ENCODE measurements at places on chromosomes 5 and 9. TPM values are rescaled to one million over a fixed set of nuclear protein-coding genes. Genes with fewer than 3 reads are reported as not detected.

Gene HBEGF
- 1.8 TPM for total RNA-seq

Gene POU5F2
- 0.51 TPM for total RNA-seq

DNA sequence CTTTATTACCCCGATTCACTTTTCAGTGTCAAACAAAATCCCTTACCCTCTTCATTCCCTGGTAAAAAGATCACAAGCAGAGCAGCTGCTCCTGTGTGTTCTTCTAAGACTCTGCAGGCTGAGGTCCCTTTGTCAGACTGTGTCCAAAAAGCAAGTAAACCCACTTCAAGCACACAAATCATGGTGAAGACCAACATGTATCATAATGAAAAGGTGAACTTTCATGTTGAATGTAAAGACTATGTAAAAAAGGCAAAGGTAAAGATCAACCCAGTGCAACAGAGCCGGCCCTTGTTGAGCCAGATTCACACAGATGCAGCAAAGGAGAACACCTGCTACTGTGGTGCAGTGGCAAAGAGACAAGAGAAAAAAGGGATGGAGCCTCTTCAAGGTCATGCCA is 34.5 kb downstream of the CREBRF start:
- no peak overlapping the region for H3K27ac ChIP-seq
- no peak for DNase-seq
- no peaks in the 10 kb centered on the region for H3K36me3 ChIP-seq
- H3K4me1 ChIP-seq = peaks cover 2% of the 10 kb centered on the region
- no peak overlapping the region for H3K4me3 ChIP-seq
- no peaks in the 10 kb centered on the region for H3K27me3 ChIP-seq

DNA sequence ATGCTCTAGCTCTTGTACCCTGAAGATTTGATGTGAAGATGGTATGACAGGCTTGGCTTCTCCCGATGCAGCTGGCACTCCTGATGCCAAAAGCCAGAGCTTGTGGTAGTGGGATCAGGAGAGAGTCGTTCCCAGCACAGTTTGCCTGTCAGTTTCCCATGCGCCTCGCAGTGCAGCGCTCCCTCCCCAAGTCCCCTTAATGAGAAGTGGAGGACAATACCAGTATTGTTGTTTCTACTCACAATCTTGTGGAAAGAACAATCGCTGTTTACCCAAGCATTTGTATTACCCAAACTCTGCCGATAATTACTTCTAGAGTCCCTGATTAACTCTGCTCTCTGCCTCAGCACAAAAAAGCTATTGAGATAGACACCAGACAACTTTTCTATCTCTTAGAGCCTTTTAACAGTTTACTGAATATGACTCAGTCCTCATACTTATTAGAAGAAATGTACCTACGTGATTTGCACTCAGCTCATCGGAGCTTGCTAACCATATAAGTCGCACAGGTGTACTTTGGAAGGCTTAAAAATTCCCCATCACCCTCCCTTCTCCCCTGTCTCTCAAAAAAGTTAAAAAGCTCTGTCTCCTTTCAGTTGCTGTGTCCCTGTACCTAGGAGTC is 283.2 kb upstream of the TMEM161B start:
- no peaks in the 10 kb centered on the region for H3K36me3 ChIP-seq
- H3K27ac ChIP-seq = no peak overlapping the region
- H3K27me3 ChIP-seq = no peaks in the 10 kb centered on the region
- no peak overlapping the region for H3K4me3 ChIP-seq
- H3K4me1 ChIP-seq = no peaks in the 10 kb centered on the region

DNA sequence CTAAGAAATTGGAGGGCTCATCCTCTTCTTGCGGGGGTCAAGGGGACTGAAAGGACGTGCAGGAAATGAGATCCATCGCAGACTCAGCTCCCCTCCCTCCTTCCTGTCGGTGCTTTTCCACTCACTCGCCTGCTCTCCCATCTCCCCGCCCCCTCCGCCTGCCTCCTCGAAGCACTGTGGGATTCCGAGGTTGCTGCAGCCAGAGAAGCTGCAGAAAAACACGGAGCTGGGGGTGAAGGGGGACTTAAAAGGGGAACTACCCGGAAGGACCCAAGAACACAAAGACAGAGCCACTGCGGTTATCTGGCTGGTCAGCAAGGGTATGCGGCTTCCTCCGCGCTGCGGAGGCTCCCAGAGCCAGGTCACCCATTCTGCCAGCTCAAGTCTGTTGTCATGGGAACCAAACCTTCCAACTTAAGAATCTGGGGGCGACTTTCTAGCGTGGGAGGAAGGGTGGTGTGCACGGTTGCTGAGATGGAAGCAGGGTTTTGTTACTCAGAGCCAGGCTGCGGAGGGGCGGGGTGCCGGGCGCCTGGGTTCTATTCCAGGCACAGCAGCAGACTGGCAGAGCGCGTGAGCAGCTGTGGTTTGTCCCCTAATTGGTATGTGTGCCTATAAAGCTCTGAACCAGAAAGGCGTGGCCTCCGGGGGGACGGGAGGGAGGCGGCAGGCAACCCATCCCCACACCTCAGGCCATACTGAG is 24.9 kb downstream of the PCDHGC5 start:
- peak; percentile 79 for DNase-seq
- no peaks in the 10 kb centered on the region for H3K27me3 ChIP-seq
- H3K27ac ChIP-seq = peak overlapping the region; percentile 90
- H3K4me1 ChIP-seq = peaks cover 63% of the 10 kb centered on the region
- peaks cover 19% of the 10 kb centered on the region for H3K36me3 ChIP-seq
- peak overlapping the region; percentile 18 for H3K4me3 ChIP-seq

DNA sequence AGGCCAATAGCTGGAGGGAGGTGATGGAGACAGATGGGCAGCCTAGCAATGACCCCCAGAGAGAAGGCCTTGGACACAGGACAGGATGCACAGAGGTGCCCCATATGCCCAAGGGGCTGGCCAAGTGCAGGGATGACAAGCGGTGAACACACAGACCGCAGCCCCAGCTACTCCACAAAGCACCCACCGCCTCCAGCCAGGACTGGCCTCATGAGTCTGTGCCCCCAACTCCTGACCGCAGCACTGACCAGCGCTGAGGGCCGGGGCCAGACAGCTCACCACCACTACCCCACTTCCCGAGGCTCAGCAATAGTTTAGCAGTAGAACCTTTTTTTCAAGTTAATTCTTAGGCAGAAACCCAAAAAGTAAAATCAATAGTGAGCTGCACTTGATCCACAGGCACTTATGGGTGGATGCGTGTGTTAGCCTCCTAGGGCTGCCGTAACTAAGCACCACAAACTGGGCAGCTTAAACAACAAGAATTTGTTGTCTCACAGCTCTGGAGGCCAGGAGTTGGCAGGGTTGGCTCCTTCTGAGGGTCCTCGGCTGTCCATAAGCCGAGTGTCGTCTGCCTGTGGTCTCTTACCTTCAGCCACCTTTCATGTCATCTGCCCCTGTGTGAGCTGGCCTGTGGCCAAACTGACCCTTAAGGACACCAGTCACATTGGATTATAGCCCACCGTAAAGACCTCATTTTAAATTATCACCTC is 14.1 kb downstream of the ROR2 start:
- no peak for DNase-seq
- no peaks in the 10 kb centered on the region for H3K27me3 ChIP-seq
- peaks cover 2% of the 10 kb centered on the region for H3K4me1 ChIP-seq
- no peaks in the 10 kb centered on the region for H3K36me3 ChIP-seq
- no peak overlapping the region for H3K27ac ChIP-seq

DNA sequence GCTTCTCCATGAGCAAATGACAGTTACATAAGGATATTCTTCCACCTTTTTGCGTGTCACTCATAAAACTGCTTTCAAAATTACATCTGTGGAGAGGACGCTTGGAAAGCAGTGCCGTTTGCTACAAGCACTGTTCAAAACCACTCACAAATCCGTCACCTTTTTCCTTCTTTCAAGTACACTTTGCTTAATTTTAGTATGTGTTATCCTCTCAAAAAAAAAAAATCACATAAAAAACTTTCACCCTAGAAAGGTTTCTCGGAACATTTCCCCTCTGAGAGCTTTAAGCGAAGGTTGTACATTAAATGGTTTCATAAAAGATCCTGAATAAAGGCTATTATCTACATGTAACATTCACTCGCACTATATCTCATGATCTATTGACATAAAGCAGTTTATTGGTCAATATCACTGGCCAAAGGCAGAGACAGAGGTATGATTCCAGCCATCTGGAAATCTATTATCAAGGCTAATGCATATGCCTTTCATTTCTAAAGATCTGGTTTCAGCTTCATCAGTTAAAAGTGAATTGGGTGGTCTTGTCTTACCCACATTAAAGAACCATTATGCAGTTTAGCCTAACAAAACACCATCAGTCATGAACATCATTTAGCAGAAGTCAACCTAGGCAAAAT is 163.6 kb downstream of the ENC1 start:
- DNase-seq = no peak
- no peaks in the 10 kb centered on the region for H3K27me3 ChIP-seq
- H3K4me3 ChIP-seq = no peak overlapping the region
- no peak overlapping the region for H3K27ac ChIP-seq
- no peaks in the 10 kb centered on the region for H3K36me3 ChIP-seq

DNA sequence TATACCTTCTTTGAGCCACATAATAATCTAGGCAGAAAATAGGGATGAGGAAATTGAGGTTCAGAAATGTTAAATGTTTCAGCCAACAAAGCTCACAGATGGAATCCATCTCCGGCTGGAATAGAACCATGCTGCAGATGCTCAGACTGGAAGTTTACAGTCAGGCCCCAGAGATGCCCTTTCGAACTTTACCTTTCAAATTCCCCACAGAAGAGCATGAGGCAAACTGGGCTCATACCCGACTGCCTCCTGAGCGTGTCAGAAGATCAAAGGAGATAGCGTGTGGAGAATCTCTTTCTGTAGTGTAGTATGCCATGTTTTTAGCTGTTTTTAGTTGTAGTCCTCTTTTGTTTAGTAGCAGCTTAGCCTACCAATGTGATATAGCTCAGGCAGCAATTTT is 72.0 kb upstream of the DAP start:
- no peak overlapping the region for H3K4me3 ChIP-seq
- H3K36me3 ChIP-seq = no peaks in the 10 kb centered on the region
- H3K27ac ChIP-seq = no peak overlapping the region
- H3K27me3 ChIP-seq = no peaks in the 10 kb centered on the region
- H3K4me1 ChIP-seq = peaks cover 14% of the 10 kb centered on the region
- peak; percentile 13 for DNase-seq

DNA sequence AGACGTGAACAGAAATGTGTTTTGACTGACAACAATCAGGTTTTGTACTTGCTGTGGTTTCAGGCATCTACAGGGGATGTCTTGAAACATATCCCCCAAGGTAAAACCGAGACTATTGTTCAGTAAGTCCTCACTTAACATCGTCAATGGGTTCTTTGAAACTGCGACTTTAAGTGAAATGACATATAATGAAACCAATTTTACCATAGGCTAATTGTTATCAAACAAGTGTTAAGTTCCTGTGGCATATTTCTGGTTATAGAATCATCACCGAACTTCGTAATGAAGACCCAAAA is 16.4 kb upstream of the OMD start:
- no peaks in the 10 kb centered on the region for H3K36me3 ChIP-seq
- H3K27me3 ChIP-seq = no peaks in the 10 kb centered on the region
- H3K4me1 ChIP-seq = no peaks in the 10 kb centered on the region
- H3K27ac ChIP-seq = no peak overlapping the region

GRCh38 chr5:160458806-160459800 is 37.4 kb downstream of the PTTG1 start:
- no peak overlapping the region for H3K4me3 ChIP-seq
- H3K4me1 ChIP-seq = no peaks in the 10 kb centered on the region
- H3K36me3 ChIP-seq = no peaks in the 10 kb centered on the region
- H3K27me3 ChIP-seq = no peaks in the 10 kb centered on the region
- peak; percentile 42 for DNase-seq

- no peak overlapping the region for H3K4me3 ChIP-seq
- no peaks in the 10 kb centered on the region for H3K4me1 ChIP-seq
- H3K27ac ChIP-seq = no peak overlapping the region
- no peaks in the 10 kb centered on the region for H3K27me3 ChIP-seq
Observed at GRCh38 chr9:122816163-122816867, 12.1 kb downstream of the PDCL start.

DNA sequence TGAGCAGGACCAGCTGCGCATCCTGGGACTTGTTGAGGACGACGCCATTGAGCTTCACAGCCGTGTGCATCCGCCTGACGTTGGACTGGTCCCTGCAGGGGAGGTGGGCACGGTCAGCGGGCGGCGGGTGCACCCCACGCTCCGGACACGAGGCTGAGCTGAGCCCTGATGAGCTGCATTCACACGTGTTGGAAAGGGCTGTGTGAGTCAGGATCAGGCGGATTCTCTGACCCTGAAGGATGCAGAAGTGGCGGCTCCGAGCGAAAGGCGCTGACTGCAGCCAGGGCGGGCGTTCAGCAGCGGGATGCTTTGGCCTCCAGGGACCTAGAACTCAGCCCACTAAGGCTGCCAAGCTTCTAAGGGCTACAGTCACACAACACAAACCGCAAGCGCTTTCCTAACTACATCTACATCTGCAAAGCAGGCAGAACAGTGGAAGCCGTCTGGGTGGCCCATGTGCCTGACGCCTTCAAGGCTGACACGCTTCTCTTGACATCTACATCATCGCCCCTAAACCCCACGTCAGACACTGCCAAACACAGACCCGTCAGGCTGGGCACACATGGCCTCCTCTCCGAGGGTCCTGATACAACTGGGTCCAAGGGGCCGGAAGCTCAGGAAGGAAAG is 44.9 kb downstream of the NKD2 start:
- H3K27me3 ChIP-seq = no peaks in the 10 kb centered on the region
- DNase-seq = no peak
- H3K4me1 ChIP-seq = no peaks in the 10 kb centered on the region

DNA sequence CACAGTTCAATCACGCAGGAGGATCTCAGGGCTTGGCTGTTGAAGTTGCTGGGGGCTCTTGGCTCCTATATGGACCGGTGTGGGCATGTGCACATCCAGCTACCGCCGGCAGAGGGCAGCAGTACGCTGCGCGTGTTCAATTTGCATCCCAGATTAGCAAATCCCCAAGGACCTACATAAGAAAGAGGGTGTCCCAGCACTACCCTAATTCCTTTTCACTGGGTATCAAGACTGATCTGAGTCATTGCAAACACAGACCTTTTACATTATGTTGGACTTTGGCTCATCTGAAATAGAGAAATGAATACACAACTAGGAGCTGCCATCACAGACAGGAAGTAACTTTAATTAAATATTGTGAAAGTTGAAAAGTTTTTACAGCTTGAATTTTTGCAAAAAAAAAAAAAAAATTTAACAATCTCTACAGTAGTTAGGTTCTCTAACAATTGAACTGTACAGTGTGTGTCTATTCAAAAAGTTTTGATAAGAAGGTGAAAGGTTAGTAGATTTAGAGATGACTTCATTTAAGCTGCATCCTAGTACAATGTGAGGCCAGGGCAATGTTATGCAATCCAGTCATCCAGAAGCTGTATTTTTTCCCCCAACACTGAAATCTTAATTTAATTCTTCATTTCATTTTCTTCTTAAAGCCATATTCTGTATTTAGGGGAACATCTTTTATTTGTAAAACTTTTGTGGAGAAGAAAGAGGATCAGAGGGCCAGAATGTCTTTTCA is 404.0 kb downstream of the EBF1 start:
- DNase-seq = peak; percentile 78
- no peak overlapping the region for H3K4me3 ChIP-seq
- H3K27me3 ChIP-seq = no peaks in the 10 kb centered on the region
- H3K27ac ChIP-seq = no peak overlapping the region
- no peaks in the 10 kb centered on the region for H3K36me3 ChIP-seq
- H3K4me1 ChIP-seq = peaks cover 9% of the 10 kb centered on the region

All from fibroblast of lung (primary cell).